ENCODE measurements at places on chromosomes 2 and 18.

DNA sequence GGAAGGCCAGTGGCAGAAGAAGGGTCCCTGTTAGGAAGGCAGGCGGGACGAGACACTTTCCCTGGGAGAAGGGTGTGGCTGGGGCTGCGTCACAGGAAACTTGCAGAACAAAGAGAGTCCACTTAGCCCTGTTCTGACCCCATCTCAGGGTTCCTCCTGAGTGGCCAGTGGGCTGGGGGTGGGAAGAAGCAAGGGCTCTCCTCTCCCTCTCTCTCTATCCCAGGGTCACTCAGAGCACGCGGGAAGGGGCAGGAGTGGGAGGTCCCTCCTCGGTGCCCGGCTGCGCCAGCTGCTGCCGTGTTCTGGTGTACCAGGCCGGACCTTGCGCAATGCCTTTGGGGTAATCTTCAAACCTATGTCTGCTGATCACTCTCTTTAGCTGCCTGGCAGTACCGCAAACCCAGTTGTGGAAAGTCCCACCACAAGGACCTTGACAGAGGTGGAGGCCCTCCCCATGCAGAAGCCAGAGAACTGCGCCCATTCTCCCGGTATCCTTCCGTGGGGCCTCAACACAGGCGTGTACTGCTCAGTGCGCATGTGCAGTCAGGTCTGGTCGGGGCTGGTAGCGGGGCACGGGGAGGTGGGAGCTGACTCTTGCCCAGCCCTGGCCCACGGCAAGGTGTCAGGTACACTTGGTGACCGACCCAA is 47.8 kb upstream of the ST3GAL5 start:
- DNase-seq = no peak

GRCh38 chr2:235025800-235026536 is 74.2 kb downstream of the SH3BP4 start:
- DNase-seq = no peak

- no peak for DNase-seq
Observed at GRCh38 chr18:32443706-32444215, 26.9 kb downstream of the GAREM1 start.

- no peak for DNase-seq
Observed at GRCh38 chr2:27471961-27472360, 17.6 kb downstream of the IFT172 start.

DNA sequence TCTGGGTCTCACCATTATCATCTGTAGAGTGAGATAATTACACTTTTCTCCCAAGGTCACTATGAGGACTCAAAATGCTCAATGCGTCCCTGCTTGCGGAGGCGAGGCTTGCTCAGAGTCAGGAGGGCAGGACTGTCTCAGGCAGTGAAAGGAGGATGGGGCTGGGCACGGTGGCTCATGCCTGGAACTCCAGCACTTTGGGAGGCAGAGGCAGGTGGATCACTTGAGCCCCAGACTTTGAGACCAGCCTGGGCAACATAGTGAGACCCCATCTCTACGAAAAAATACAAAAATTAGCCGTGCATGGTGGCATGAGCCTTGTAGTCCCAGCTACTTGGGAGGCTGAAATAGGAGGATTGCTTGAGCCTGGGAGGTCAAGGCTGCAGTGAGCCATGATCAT is 1.8 kb upstream of the KCNIP3 start:
- no peak for DNase-seq

DNA sequence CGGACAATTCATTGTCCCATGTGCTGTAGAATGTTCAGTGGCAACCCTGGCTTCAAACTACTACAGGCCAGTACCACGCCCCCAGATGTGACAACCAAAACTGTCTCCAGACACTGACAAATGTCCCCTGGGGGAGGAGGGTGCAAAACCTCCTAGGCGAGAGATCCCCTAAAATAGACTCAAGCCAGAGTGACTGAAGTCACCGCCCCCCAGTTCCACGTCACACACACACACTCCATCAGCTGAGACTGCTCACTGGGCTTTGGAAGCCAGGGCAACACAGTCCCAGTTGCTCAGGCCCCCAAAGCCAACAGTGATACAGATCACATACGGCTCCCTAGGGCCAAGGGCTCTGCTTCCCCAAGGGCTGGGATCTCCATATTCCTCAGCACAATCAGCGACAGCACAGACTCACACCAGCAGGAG is 19.1 kb downstream of the HDAC4 start:
- DNase-seq = no peak

DNA sequence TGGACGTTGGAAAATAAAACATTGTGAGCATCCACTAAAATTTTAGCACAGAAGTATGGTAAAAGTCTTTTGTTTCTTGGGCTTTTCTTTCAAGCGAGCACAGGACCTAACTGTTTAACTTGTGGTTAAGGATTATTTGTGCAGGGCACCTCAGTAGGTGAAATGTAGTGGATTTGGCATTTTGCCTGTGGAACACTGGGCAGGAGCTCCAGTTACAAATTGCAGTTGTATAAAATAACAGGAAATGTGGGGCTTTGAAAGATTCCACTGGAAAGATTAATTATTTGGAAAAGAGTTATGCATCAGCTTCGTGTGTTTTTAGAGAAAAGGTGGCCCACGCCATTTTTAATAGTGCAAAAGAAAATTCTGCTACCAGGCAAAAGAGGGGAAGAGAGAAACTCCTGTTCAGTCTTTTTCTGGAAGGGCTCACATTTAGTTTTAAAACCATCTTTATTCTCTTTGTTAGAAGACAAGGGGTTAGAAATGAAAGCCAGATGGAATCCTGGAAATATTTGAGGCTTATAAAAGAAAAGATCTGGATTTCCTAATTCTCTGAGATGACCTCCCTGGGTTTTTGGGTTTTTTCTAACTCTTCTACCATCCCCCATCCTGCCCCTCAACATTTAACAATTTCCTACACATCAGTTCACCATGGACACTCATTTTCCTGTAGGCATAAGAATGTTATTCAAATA is 144.3 kb upstream of the SERTAD2 start:
- no peak for DNase-seq

DNA sequence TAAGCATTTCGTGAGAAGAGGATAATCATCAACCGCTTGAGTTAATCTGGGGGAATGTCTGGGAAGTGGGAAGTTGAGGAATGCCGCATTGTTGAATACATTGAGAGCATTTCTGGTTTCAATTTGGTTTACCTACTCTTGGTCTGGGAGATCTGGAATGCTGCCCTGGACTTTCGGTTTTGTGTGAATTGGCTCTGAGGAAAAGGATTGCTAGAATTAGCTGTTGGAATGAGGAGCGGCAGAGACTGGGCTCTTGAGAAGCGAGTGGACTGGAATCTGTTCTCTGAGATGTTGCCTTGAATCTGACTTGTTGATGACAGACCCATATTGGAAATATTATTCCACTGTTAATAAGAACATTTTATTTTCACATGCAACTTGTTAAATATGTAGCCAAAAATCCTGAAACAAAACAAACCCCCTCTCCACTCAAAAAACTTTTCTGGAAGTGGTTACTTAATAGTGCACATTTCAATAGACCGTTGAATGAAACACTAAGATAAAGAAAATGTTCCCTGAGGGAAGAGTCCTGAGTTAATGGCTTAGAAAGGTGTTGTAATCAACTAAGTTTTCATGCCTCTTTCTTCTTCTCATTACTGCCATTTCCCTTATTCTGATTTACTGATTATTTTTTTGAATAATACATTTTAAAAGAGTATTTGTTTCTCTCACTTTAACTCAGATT is 50.8 kb downstream of the PTPRM start:
- no peak for DNase-seq

DNA sequence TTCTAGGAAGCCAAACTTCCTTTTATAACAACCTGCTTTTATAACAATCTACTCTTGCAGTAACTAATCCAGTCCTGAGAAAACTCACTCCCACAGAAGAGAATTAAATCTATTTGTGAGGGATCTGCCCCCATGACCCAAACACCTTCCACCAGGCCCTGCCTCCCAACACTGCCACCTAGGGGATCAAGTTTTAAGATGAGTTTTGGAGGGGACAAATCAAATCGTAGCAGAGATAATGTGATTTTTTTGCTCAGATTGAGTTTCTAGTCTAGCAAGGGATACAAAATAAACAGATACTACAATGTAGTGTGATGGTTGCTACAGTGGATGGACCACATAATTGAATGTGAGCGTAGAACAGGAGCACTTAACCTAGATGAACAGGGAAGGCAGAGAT is 52.2 kb downstream of the NCOA1 start:
- DNase-seq = no peak

DNA sequence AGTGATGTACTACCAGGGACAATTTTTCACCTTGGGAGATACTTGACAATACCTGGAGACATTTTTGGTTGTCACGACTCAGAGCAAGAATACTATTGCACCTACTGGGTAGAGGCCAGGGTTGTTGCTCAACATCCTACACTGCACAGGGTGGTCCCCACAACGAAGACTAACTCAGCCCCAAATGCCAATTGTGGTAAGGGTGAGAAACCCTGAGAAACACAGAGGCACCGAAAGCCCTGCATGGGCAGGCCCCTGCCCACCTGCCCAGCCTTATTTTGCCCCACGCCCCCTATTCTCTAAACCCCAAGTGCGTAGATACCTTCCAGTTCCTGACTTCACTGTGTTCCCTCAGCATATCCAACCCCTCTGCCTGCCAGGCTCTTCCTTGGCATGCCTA is 163.1 kb upstream of the PKDCC start:
- no peak for DNase-seq

- peak; percentile 25 for DNase-seq
Observed at GRCh38 chr2:79370976-79371538, 141.8 kb upstream of the CTNNA2 start.

- no peak for DNase-seq
Observed at GRCh38 chr2:137983581-137983980, 19.3 kb downstream of the HNMT start.

DNA sequence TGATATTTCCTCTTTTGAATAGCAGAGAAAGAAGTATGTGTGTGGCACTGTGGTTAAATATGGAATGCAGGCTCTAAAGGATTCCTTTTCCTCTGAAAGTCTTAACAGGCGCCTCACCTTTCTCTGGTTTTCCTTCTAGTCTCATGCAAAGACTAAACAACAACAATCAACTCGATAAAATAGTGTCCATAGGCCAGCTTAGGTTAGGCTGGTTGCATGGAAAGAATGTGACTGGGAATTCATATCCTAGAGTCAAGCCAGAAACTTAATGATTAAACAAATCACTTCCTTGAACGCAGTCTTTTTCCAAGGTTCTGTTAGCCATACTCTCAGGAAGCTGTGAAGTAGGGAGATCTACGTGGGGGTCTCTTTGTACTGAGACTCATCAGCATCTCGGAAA is 800.8 kb upstream of the ID2 start:
- no peak for DNase-seq

DNA sequence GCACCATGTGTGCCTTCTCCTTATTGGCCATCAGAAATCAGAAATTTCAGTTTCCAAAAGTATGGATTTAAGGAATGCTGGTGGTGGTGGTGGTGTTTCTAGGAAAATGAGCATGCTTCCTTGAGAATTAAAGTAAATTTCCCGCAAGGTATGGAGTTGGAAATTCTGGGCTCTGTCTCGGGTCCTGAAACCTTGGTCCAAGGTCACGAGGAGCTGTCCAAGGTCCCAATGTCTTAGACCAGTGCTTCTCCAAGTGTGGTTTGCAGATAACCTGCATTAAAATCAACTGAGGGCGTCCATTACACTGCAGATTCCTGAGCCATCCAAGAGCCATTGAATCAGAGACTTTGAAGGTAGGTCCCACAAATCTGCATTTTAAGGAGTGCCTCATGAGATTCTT is 210.9 kb upstream of the PKDCC start:
- no peak for DNase-seq

- DNase-seq = no peak
Observed at GRCh38 chr2:138500592-138501424, 762 bp upstream of the SPOPL start.

DNA sequence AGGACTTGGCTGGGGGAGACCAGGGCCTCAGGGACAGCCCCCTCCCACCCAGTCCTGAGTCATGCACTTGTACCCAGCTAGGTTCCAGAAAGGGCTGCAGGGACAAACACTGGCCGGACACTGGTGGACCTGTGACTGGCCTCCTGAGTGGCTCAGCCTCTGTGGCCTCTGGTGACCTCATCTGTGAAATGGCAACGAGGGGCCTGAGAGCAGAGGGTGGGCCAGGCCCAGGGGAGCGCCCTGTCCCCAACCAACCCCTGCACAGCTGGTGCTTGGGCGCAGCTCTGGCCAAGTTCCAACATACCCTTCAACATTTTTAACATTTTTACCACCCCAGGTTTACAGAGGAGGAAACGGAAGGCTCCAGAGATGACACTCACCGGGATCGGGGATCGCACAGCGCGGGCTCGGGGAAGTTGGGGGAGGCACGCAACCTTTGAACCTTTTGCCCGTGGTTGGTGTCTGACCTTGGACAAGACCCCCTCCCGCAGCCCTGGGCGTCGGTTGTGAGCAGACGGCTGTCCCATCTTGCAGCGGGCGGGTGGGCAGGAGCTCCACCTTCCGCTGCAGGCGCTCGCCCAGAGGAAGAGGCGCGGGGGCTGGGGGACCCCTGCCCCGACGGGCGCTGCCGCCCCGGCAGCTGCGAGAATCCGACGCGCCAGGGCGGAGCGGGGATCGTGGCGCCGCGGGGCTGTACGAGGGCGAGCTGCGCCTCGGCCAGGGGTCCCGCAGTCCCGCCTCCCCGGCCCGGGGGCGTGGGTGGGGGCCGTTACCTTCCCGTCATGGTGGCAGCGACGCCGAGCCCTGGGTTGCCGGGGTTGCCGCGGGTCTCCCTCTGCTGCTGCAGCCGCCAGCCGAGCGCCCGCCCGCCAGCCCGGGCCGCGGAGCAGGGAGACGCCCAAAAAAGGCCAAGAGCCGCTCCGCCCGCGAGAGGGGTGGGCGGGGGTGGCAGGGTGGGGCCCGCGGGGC is 805 bp downstream of the LIMS2 start:
- DNase-seq = no peak

GRCh38 chr2:11691076-11691660 is 21.2 kb upstream of the NTSR2 start:
- DNase-seq = no peak

DNA sequence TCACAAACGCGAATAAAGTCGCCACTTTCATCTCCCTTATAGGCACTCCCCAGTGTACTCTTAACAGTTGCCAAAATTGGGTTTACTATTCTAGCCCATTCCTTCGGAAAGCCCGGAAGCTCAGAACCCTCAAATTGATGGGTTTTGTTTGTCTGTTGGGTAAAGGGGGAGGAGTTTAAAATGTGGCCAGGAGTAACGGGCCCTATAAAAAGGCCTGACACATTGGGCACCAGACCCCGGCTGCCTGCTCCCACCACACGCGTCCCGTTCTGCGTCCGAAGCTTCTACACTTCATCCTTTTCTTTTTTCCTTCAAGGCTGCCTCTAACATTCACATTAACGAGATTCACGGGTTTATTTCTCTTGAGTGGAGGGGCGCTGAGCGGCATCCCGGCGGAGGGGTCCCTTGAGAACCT is 837 bp downstream of the NHEJ1 start:
- no peak for DNase-seq
